ENCODE measurements at places on chromosomes 3 and 15.

- no peak for DNase-seq
Observed at GRCh38 chr15:32007355-32007960, 22.9 kb upstream of the CHRNA7 start.

- no peak for DNase-seq
Observed at GRCh38 chr15:85480923-85481322, 100.5 kb downstream of the AKAP13 start.

DNA sequence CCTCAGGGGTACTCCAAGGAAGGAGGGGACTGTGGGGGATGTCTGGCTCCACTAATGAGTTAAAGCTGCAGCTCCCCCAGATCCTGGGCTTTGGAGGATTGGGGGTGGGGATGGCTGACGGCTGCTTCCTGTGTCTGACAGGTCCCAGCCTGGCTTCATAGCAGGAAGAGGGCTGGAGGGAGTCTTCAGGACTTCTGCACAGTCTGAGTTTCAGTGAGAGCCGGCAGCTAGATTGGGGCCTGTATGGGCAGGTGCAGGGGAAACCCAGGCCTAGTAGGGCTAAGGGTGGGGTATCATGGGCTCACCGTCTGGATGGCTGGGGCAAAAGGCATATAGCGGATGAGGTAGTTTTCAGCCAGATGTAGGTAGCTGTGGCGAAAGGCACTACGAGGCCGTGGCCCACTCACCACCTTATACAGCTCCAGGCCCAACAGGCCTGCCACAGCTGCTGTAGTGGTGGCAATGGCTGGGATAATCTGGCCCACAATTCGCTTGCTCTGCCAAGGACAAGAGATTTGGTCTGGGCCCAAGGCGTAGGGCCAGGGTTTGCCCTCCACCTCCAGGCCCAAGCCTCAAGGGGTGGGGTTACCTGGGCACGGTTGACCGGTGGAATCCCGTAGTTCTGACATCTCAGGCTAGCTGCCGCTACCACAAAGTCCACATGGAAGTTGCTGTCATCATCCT, 4.5 kb downstream of the INKA1 start:
- DNase-seq = no peak

DNA sequence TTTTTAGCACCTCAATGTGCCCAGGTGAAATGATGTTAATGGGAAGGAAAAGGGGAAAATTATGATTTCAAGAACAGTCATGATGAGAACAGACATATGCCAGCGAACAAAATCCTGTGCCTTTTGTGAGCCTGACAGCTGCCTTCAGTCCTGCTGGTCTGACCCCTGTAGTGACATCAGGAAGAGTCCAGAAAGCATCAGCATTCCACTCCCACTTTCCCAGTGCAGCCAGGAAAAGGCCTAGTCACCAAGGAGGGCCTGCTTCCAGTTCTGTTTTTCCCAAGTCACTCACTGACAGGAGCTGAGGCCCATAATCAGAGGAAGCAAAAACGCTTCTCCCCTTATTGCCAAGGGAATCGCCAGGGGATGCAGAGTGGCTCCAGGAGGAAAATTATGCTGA, 218.4 kb downstream of the ABHD5 start:
- DNase-seq = no peak

DNA sequence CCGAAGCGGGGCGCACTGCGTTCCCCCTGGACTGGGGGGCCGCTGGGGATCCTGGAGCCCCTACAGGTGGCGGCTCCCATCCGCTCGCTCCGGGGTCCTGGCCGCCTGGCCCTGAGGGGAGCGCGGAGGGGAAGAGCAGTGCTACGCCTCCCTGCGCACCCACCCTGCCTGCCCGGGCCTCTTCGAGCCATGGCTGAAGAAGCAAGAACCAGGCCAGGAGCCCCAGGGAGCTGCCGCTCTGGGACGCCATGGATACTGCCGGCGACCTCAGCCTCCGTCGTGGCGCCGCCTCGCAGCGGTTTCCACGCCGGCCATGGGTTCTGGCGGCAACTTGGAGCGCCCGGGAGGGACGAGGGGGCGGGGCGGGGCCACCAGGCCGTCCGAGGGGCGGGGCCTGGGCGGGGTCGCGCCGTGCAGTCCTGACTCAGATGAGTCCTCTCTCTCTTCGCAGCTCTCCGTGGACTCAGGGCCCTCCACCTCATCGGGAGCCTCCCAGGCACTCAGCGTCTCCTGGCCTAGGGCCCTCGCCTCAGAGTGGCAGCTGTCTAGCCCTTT, 50.9 kb downstream of the MYL3 start:
- DNase-seq = peak; percentile 48

GRCh38 chr3:47425959-47426358, 45.1 kb downstream of the PTPN23 start:
- DNase-seq = no peak

DNA sequence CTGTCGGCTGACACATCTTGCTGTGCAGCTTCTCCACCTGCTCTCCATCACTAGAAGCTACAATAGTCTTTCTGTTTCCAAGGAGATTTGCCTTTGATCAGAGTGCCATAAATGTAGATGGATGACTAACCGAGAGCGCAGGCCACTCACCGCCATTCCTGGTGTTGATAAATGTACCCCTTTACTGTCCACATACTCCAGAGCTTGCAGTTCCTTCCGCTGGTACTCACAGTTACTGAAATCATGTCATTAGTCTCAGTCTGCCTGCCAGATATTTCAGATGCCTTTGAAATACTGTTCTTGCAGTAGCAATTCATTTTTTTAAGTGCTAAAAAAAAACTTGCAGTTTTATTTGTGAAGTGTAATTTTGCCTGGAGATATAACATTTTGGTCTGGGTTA, 72.3 kb downstream of the BLM start:
- no peak for DNase-seq

- no peak for DNase-seq
Observed at GRCh38 chr15:69663441-69663840, 210.8 kb downstream of the RPLP1 start.

GRCh38 chr3:58394339-58394738, 39.3 kb downstream of the PDHB start:
- no peak for DNase-seq

All from GM12892 (cell line).